ACHN (cell line): ENCODE measurements at places on chromosomes 12 and 14.

DNA sequence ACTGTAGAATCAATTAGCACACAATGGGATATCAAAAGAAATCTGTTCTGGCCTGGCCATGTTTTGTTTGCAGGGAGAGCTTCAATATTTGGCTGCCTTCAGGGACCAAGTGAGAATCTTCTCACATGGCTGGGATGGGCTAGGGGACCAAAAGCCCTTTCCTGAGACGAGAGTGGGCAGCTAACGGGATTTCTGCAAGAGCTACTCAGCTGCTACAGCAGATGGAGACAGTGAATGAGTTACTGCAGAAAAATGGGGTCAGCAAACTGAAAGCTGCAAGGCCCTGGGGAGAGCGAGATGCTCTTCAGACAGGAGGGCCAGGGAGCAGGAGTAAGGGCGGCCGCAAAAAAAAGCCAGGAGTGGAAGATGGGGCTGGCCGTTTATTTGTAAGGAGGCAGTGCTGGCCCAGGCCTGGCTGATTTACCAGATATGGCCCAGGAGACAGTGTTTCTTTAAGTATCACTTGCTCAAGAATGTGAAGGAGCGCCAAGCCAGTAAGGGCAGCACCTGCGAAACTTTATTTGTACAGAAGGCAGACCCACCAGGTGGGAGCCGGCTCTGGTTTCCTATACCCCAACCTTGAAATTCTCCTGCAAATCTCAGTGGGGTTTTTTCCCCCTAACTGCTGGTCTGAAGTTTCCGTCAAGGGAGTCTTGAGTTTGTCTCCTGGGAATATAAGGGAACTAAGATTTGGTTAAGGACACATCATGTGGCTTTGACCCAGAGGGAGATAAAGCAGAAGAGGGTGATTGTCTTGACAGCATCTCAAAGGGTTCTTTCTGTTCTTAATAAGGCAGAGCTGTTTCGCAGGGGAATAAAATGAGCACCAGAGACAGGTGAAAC, 57.8 kb downstream of the SSH1 start:
- DNase-seq: no peak

DNA sequence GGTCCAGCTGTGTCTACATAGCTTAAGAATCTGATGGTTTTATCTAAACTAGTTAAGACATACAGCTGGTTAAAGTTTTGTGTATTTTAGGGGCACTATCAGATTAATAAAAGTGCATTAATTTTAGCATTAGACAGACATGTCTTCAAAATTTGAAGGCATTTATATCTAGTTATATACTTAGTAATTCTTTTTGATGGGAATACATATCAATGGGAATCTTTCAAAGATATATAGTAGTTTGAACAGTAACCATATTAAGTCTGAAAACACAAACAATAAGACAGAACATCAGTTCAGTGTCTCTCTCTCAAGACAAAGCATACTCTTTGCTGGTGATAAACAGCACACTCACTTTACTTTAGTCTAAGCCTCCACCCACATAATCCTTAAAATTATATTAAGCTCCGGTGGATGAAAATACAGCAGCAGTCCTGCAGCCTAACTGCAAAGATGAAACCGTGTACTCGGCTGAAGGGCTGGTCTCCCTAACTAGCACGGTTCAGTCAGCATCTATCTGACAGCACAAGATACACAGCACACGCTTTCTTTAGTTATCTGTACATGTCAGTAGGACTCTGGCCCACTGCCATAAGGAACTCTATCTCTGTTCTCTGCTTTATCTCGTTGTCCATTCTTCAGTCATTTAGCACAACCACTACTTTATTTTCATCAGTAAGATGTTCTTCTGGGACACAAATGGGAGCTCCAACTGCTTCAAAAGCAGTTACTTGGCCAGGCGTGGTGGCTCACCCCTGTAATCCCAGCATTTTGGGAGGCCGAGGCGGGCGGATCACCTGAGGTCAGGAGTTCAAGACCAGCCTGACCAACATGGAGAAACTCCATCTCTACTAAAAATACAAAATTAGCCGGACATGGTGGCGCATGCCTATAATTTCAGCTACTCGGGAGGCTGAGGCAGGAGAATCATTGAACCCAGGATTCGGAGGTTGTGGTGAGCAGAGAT, 80.5 kb downstream of the MED13L start:
- no peak for DNase-seq

GRCh38 chr14:64760146-64760755, 56.0 kb downstream of the PLEKHG3 start:
- peak; percentile 44 for DNase-seq

DNA sequence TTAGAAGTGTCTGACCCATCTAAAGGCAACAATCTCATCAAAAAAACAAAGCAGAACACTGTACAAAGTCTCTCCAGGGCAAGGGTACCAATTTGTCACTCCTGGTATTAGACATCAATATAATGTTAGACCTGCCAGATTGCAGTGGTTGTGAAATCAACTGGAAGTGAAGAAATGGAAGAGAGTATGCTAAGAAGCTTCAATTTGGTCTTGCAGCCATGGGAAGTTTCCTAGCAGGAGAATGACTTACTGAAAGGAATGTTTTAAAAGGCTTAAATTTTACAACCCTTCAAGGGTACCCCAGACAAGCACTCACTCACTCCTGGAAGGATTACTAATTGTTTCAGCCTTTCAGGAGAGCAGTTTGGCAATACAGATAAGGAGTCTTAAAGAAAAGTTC, 18.9 kb downstream of the LLPH start:
- no peak for DNase-seq

DNA sequence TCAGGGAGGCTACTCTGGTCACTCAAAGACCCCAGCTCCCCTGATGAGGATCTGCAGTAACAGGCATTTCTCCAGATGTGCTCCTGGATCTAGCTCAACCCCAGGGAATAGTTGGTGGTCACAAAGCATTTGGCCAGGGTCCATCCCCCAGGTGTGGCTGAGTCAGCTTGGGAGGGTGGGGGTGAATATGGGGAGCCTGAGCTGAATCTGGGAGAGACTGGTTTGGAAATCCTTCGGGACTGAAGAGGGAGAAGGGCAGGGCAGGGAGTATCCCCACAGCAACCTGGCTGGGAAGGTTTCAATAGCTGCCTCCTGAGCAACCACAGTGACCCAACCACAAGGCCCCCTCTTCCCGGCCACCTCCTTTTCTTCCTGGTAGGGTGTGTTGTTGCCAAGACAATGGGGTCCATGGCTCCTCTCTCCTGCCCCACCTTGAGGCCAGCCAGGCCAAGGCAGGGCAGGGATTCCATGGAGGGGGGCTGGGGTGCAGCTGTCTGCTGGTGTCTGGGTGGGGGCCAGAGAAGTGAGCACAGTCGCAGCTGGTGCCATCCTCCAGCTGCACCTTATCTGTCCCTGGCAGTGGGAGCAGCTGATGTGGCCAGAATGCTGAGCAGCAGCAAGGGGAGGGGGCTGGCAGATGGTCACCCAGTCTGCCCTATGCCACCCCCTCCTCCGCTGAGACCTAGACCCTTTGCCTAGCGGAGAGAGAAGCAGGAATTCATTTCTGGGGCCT, 5.5 kb downstream of the ASIC1 start:
- no peak for DNase-seq

GRCh38 chr14:100710826-100711462, 15.7 kb upstream of the DLK1 start:
- no peak for DNase-seq

- DNase-seq: no peak
Observed at GRCh38 chr12:75184516-75184915, 25.1 kb downstream of the KCNC2 start.

DNA sequence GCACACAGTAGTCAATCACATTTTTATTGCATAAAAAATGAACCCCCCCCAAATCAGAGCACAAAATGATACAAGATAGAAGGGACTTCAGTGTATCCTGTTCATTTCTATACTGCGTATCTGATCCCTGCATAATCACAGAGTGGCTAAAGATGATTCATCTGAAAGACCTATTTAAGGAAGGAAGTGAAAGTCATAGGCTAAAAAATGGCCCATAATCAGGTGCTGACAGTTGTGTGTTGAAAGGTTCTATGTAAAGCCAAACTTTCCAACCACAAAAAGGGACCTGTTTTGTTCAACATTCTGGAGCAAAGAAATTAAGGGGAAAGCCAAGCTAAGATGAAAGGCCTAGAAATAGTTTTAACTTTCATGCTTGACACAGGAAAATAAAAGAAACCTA, 147.8 kb upstream of the ATP2B1 start:
- DNase-seq: no peak

- DNase-seq: no peak
Observed at GRCh38 chr12:116484807-116485206, 74.4 kb upstream of the MAP1LC3B2 start.

GRCh38 chr12:82981150-82981549, 294.4 kb downstream of the TMTC2 start:
- DNase-seq: no peak

DNA sequence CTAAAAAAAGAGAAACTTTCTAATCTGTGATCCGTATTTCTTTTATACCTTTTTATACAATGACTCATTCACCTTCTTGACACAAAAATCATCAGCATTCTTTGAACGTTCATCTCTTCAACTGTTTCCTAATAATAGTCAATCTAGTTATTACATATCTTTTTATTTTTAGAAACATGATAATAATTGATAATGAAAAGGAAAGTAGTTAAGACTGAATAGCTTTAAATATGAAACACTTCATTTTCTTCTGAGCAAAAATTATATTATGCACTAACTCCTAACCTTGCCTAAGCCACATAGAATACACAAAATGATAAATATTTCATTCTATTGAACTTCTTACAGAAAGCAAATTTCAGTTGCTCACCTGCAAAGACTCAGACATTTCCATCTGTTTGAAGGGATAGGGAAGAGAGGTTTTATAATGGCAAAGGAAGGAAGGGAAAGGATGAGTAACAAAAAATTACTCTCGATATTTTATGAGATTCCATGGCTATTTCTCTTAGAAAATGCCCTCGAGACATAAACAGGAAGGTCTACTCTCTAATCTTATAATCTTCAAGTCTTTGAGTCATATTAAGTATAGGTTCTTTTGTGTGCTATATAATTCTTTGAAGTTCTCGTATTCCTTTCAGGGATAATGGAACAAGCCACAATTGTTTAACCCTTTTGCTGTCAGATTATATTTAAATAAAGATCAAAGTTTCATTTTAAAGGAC, 7.5 kb upstream of the KLHL42 start:
- DNase-seq: no peak

GRCh38 chr12:6923851-6924250, 3.9 kb upstream of the ATN1 start:
- DNase-seq: no peak
